Activated T-helper 1 cell treated with anti-CD3 and anti-CD28 coated beads, Interleukin-2, amount 50 U/mL, for 16 hours (primary cell): ENCODE measurements at places on chromosomes 3 and 15.

GRCh38 chr15:37034835-37035748 lies 65.3 kb downstream of the MEIS2 start:
- DNase-seq, result no peak

- no peak for DNase-seq
Measured at GRCh38 chr3:120425572-120426250, 25.1 kb downstream of the FSTL1 start.

- DNase-seq, result no peak
Measured at GRCh38 chr3:53728606-53729005, 117.6 kb downstream of the CHDH start.

GRCh38 chr3:147119346-147119745 lies 287.0 kb downstream of the ZIC4 start:
- DNase-seq, result no peak

- DNase-seq, result no peak
Measured at GRCh38 chr15:49110158-49110944, 45.0 kb downstream of the COPS2 start.

DNA sequence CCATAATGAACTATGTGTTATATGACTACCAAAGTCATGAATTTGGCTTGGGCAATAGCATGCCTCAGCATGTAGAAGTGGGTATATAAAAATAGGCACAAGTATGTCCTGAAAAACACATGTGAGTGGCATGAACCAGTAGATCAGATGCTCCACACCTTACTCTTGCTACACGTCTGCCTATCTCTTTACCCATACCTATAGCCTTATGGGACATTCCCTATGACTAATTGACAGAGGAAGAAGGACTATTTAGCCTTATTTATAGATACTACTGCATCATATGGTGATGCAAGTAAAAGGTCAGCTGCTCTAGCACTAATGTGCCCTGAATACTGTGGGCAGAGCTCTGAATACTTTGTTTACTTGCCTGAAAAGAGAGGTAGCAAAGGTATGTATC lies 81.0 kb upstream of the ZPLD1 start:
- no peak for DNase-seq

DNA sequence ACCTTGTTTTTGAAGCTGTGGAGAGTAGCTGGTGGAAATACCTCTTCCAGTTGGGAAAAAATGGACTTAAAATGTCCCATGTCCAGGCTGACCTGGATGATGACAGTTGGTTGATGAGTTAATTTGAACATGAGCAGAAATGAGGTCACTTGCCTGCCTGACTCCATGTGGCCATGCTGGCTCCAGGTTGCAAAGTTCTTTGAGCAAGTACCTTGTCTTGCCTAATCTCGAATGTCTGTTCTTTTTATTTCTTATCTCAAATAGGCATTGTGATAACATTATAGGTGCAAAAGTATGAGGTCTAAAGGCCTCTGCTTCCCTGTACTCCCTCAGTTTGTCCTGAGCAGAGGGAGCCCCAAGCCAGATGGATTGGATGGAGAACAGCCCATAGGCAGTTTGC lies 9.0 kb downstream of the MAPKBP1 start:
- DNase-seq, result no peak

- DNase-seq, result no peak
Measured at GRCh38 chr3:106025151-106025722, 156.4 kb upstream of the CBLB start.

DNA sequence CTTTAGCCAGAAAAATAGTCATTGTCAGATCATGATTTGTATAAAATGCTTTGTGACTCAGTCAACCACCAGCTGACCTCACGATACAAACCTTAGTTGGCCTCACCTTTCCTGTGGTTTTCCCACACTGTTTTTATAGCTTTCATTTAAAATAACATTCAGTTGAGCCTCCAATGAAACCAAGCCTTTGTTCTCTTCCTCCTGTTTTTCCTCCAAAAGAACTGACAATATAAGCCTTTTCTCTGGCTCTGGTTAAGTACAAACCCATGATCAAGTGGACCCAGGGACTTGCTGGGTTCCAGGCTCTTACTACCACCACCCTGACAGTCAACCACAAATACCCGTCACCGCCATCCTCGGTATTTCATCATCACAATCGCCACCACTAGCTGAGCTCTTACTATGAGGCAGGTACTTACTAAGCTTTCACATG lies 81.7 kb downstream of the TAMM41 start:
- DNase-seq, result no peak

GRCh38 chr15:56207711-56208110 lies 36.0 kb downstream of the RFX7 start:
- no peak for DNase-seq

GRCh38 chr15:29825227-29825626 lies 3.0 kb upstream of the TJP1 start:
- DNase-seq, result no peak

- DNase-seq, result no peak
Measured at GRCh38 chr15:69126054-69126469, 34.4 kb upstream of the GLCE start.

- DNase-seq, result no peak
Measured at GRCh38 chr3:98777801-98778220, 14.7 kb downstream of the ST3GAL6 start.

- DNase-seq, result no peak
Measured at GRCh38 chr3:71228156-71228866, 355.2 kb downstream of the FOXP1 start.

DNA sequence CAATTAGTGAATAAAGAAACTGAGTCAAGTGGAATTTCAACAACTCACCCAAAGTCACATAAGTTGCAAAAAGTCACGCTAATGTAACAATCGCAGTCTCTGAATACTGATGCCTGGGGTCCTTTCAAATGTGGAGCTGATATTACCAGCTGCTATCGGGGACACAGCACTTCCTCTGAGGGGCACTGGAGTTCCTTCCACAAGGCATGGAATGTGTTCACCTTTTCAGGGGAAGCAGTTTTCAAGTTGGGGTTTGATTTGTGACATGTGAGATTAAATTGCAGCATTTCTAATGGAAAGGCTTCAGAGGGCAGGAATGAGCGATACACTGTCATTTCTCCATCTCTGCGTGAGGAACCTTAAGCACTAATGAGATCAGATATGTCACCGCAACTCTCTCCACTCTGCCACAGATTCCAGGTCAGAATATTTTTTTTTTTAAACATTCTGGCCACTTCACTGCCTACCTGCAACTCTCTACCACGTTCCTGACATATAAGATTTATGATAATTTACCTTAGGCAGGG lies 807.2 kb upstream of the CFAP20DC start:
- no peak for DNase-seq

DNA sequence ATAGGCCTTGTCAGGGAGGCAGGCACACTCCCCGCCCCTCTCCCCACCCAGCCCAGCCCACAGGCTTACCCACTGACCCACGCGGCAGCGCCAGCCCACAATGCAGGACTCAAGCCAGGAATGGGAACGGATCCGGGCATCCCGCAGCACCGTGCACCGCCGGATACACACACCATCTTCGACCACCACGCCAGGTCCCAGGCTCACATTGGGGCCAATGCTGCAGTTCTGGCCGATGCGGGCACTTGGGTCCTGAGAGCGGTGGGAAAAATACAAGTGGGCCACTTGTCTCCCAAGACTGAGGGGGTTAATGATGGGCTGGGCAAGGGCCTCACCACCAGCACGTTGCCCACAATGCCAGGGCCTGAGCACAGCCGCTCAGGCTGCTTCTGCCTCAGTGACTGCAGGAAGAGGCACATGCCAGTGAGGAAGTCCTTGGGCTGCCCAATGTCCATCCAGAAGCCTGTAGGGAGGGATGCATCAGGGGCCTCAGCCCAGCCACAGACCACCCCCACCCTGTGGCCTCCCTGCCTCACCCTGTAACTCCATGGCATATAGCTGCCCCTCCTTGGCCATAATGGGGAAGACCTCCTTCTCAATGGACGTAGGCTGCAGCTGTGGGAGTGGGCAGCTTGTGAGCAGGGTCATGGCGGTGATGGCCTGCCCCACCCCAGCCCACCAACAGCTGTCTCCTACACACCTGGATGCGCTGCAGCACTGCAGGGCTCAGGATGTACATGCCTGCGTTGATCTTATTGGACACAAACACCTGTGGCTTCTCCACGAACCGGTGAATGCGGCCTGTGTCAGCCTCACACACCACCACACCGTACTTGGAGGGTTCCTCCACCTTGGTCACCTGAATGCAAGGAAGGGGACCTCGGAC lies 1.6 kb downstream of the GMPPB start:
- no peak for DNase-seq

GRCh38 chr3:143847787-143848631 lies at the start of gene SLC9A9:
Gene SLC9A9, minus strand, starts transcription at chr3:143848468. Its CDS starts 146 bp downstream, at chr3:143848322.
- no peak for DNase-seq
